ENCODE measurements at places on chromosomes 12 and 14.
A peak's percentile ranks its signal among the peaks of the same experiment; 100 is the strongest.

DNA sequence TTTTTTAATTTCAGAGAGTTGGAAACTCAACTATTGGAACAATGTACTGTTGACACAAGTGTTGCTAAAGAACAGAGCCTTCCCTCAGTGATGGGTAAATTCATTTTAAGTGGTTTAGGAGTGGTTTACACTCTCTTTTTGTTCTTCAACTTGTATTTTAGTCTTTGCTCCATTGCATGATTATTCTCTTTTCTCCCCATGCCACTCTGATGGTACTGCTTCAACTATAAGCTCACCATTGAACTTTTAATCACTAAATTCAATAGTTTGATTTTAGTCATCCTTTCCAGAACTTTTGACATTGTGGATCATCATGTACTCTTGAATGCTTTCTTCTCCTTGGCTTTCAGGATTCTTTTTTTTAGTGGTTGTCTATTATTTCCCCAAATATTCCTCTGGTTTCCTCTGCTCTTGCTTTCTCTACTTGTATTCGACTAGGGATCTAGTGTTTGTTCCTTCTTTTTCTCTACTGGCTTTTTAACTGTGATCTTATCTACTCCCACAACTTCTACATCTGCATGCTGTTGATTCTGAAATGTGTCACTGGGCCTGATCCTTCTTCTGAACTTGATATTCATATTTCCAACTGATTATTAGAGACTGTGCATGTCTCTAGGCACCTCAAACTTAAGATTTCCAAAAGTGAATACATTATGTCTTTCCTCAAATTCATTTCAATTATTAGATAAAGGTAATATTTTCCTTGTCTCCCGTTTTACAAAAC is 15.4 kb downstream of the ACTR10 start:
- DNase-seq: no peak

DNA sequence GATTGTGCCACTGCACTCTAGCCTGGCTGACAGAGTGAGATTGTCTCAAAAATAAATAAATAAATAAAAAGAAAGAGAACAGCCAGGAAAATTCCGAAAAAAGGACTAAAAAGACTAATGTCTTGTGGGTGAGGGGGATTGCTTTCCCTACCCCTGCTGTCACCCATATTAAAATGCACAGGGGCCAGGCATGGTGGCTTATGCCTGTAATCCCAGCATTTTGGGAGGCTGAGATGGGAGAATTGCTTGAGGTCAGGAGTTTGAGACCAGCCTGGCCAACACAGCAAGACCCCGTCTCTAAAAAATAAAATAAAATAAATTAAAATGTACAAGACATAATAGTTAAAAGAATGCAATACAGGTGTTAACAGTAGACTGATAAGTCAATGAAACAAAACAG is 6.1 kb downstream of the DHRS1 start:
- no peak for DNase-seq

DNA sequence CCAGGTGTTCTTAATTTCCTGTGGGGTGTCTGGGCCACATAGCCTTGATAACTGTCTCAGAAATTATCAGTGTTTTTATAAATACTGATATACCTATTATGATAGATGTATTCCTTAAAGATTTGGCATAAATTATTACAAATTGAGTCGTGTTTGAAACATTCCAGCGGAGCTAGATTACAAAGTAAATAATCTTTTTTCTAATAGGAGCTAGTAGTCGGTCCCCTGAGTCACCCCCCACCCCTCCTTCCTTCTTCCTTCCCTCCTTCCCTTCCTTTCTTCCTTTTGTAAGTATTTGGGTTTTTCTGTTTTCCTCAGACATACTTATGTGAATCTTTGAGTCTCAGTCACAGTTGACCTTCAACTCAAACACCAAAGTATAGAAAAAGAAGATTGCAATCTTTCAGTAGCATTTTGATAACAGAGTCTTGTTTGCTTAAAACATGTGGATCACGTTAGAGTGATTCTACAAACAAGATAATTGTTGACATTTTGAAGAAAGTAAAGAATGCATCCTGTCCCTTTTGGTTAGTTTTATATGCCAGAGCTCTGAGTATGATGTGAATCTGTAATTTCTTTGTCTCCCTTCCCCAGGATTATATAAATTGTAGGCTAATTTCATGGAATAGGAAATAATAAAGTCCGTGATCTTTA is 264.0 kb downstream of the FUT8 start:
- no peak for DNase-seq

GRCh38 chr14:95496690-95497259 is 19.7 kb downstream of the SYNE3 start:
- no peak for DNase-seq

- no peak for DNase-seq
These were observed 2.1 kb downstream of the TARBP2 start for GRCh38 chr12:53502983-53503728.

GRCh38 chr12:97093187-97093683 is 186.2 kb downstream of the NEDD1 start:
- DNase-seq: no peak

DNA sequence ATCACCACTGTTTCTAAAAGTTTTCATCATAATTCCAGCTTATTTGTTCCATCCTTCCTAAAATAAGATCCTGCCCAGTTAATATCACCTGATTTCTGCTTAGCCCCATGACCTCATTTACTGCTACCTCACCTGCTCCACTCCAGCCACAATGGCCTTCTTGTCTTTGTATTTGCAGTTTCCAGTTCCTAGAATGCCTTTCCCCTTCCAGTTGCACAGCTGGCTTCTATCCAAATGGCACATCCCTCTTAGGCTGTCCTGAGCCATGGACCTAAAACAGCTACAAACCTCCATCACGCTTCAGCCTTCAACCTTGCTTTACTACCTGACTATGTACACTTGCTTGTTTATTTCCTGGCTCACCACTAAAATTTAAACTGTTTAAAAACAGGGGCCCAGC is 6.5 kb upstream of the LGMN start:
- no peak for DNase-seq

- DNase-seq: no peak
These were observed 217.1 kb upstream of the BTG1 start for GRCh38 chr12:92362785-92363184.

- DNase-seq: peak; percentile 8
These were observed 235.9 kb upstream of the KITLG start for GRCh38 chr12:88816201-88816600.

DNA sequence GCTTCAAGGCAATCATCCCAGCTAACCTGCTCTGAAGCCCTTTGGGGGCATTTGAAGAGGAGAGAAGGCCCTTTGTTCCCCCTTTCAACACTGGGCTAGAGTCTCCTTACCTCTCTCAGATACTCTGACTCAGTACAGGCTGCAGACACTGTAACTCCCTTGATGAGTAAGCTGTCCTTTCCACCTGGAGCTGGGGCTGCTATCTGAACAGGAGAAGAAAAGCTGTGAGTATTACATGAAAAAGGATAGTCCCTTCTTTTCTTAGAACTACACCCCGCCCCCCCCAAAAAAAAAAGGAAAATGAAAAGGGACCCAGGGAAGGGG is 186.6 kb upstream of the PLEKHG7 start:
- no peak for DNase-seq

- no peak for DNase-seq
These were observed 129.9 kb upstream of the FRMD6 start for GRCh38 chr14:51521764-51522163.

GRCh38 chr12:52558781-52559445 is 6.0 kb upstream of the KRT71 start:
- DNase-seq: no peak

GRCh38 chr12:33438025-33438772 is 1.4 kb downstream of the SYT10 start:
- DNase-seq: no peak

DNA sequence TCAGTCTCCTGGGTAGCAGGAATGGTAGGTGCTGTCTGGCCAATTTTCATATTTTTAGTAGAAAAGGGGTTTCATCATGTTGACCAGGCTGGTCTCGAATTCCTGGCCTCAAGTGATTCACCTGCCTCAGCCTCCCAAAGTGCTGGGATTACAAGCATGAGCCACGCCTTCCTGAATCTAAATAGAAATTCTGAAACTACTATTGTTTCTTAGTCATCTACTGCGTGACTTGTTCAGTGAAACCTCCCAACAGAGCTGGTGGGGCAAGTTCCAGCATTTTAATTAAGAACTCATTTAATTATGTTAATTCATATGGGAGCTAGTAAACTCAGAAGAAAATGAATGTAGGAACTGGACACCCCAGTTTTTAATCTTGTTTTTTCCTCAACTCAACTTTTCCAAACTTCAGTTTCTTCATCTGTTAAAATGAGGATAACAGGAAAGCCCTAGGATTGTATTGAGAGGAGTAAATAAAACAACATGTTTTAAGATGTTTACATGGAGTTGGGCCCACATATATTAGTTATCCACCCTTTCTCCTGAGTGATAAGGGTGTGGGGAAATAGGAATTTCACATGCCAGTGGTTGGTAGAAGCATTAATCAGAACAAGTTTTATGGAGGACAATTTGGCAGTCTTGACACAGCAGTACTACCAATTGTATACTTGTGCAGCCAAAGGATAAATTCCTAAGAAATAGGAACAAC is 335.8 kb upstream of the E2F7 start:
- DNase-seq: no peak

GRCh38 chr12:130162745-130163460 is 639 bp downstream of the FZD10 start:
- DNase-seq: no peak

DNA sequence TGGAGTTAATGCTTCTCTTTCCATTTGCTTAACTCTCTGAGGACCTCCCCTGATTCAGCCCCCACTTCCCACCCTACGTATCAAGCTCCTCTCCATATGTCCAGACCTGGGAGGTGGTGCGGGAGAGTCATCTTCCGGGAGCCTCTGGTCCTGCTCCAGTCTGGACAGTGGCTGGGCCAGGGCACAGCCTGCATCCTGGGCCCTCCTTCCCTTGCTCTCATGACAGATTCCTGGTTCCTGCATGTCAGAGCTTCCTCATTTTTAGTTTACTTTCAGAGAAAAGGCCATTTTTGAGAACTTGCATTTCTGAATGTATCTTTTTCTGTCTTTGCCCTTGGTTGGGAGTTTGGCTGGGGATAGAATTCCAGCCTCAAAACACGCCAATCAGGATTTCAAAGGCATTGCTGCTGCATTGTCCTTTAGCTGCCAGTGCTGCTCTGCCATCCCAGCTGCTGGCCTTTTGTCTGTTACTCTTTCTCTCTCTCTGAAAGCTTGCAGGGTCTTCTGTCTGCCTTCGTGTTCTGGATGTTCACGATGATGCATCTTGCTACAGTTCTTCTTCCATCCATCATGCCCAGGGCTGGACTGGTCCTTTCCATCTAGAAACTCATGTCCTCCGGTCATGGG is 54.7 kb downstream of the SLC6A12 start:
- DNase-seq: no peak

DNA sequence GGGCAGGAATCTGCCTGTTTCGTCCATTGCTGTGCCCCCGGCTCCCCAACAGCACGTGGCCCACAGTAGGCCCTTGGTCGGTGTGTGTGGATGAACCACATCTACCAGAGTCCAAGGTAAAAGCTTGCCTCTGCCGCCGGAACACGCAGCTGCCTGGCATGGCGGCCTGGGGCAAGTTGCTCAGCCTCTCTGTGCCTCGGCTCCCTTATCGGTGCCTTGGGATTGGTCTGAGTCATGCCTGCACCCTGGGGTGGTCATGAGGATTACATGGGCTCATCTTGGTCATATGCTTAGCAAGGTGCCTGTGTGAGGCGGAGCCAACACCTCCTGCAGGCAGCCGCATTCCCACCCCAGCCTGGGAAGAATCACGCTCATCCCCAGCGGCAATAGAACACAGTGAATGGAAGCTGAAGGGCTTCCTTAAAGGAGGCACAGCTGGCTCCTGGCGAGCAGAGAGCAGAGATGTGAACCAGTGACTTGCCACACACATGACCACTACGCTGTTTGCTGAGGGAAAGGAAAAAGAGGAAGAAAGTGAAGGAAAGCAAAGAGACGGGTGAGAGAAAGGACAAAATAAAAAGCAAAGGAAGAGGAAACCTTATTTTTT is 5.5 kb upstream of the SCARB1 start:
- DNase-seq: no peak

DNA sequence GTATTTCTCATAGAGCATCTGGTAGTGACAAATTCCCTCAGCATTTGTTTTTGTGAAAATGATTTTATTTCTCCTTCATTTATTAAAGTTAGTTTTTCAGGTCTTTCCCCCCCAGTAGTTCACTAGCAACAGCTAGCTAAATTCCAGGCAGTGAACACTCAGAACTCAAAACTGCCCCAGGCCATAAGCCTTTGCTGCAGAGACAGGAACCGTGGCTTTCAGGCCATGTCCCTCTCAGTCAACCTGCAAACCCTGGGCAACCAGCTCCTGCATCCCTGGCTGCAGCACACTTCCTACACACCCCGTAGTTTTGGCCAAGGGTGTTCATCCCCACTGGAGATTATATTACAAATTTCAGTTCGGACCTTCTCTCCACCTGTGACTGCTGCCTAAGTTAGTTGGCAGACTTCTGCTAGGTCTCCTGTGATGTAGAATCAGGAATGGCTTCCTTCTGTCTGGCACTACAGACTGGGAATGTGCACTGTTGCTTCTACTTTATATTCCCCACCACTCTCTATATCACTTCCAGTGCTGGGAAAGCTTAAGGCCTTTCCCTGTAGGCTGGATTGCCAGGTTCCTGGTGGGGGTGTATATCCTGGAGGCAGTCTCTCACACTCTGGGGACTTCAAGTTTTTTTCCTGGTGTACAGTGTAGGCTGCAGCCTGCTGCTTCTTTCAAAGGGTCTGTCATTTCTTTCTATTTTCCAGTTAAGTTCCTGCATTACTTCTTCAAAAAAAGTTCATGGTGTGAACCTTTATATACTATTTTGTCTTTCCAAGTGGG is 924.4 kb upstream of the LRFN5 start:
- no peak for DNase-seq

GRCh38 chr14:59803052-59803540 is 67.5 kb downstream of the RTN1 start:
- DNase-seq: no peak

GRCh38 chr14:20969336-20969735 is 14.0 kb downstream of the RNASE2 start:
- no peak for DNase-seq

DNA sequence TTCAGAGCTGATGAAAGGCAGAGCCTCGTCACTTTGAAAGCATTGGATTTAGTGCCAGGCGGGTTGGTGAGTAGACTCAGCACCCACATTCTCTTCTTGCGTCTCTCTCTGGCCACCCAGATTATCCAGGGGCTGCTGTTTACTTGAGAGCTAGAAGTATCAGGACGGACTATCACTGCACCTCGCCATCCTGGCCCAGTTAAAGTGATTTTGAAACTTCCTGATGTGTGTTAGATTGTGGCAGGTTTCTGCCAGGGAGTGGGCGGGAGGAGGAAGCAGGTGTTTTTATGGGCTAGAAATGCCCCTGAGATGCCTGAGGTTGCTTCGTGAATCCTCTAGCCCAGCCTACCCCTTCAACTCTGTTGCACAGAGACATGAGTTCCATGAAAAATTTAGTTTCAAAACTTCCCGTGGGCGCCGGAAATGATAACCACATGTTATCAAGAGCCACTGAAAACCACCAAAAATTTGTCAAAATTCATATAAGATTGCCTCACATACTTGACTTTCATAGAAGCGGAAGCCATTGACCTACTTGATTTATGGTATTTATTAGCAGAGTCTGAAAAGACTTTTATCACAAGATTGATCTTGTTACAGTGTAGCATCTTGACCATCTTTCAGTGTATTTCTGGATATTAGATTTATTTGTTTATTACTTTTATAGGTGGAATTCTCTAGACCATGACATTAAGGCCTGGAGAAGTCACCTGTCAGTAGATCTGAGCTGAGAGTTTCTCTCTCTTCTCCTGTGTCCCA is 466.0 kb downstream of the RAD51B start:
- no peak for DNase-seq
